ENCODE measurements at places on chromosomes 3 and 15.

DNA sequence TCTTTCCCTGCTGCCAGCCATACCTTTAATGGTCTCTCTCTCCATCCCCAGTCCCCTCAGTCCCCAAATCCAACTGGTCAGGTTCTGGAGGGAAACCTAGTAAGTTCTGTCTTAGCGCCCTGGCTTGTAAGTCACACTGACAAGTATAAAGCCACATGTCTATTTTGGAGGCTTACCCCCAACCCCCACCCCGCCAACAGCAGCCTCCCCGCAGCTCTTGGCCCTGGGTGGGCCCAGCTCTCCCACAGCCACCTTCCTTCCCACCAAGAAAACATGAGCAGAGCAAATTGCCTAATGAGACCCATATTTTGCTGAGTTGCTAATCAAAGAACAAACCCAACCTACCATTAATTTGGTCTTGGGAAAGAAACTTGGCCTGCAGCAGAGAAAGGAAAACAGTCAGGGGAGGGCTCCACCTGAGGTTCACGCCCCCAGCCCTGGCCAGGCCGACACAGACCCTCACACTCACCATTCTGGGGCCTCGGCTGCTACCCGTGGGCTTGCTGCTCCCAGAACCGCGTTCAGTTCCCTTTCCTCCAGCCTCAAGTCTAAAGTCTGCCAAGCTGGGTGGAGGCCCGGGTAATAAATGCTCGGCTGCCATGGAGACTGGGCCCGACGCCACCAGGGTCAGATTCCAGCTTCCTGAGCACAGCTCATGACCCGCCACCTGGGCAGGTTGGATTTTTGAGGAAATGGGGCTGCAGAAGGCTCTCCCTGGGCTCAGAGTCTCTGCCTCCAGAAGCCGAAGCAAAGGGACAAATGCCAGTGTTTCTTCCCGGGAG is at the start of gene CALML4:
Gene CALML4 (minus strand): TSS at position 557 of the 782 bp plus-strand sequence. CDS start 85 bp downstream, at position 472.
- DNase-seq: no peak

GRCh38 chr3:28334552-28334951 is 14.0 kb upstream of the ZCWPW2 start:
- DNase-seq: no peak

- DNase-seq: no peak
These were observed 108.8 kb downstream of the FAIM start for GRCh38 chr3:138717348-138717747.

GRCh38 chr3:134928819-134929218 is 133.8 kb downstream of the EPHB1 start:
- DNase-seq: no peak

DNA sequence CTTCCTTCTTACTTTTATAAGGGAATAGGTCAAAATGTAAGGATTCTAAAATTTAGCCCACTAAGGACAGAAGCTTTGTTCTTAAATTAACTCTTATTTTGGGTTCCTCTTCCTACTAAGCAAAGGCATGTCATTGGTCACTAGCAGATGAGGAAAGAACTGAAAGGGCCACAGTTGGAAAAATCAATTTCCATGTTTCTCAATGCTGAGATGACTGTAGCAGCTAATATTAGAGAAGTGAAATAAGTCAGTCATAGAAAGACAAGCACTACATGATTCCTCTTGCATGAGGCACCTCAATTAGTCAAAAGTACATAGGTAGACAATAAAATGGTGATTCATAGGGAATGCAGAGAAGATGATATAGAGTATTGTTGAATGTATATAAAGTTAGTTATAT is 353.7 kb downstream of the RSL24D1 start:
- DNase-seq: no peak

DNA sequence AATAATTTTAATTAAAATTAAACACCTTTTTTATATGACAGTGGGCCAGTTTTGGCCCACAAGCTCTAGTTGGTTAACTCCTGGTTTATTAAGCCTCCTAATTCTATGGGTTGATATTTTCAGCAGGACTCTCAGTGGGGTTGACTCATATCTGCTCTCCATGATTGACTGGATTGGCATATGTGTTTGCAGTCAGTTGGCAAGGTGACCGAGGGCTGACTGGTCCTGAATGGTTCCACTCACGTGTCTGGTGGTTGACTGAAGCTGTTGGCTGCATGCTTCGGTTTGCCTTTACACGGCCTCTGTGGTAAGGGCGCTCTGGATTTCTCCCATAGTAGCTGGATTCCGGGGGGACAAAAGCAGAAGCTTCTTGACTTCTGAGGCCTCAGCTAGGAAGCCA is 65.3 kb upstream of the ZNF280D start:
- DNase-seq: no peak

DNA sequence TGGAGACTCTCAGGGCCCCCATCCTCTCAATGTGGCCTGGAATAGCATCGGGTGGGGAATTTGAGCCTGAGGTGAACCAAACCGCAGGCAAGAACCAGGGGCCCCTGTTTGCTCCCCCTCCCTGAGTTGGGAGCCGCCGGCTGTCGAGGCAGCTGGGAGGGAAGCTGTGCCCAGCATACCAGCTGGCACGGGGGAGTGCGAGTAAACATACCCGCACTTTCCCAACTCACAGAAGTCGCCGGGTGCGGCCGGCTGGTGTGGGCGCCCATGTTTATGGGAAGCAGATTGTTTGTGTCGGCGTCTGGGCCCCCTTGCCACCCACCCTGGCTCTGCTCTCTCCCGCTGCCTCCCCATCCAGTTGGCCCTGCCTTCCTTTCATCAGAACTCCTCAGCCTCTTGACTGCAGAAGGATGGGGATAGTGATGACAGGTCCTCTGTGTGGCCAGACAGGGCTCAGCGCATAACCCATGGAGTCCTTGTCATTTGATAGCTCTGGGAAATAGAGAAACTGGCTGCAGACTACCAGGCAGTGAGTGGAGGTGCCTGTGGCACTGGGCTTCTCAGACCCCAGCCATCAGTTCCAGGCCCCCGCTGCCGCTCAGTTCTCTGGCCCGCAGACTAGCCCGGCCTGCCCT is 60.4 kb downstream of the CACNA2D2 start:
- no peak for DNase-seq

GRCh38 chr15:40906991-40907802 is 12.9 kb downstream of the VPS18 start:
- no peak for DNase-seq

DNA sequence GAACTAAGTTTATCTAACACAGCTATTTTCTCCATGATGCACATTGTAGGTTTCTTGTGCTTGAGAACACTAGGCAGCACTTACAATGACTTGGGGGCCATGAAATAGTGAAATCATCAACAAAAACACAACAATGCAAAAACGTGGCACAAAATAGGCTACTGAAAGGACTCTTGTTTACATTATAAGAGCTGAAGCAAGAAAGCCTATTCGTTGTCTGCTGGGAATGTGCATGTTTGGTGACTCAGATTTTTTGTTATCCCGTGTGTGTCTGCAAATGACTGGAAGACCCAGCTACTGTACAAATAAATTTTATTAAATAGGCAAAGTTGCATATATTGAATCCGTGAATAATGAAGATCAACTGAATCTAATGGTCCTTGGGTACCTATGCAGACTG is 85.0 kb downstream of the TCF12 start:
- DNase-seq: no peak

DNA sequence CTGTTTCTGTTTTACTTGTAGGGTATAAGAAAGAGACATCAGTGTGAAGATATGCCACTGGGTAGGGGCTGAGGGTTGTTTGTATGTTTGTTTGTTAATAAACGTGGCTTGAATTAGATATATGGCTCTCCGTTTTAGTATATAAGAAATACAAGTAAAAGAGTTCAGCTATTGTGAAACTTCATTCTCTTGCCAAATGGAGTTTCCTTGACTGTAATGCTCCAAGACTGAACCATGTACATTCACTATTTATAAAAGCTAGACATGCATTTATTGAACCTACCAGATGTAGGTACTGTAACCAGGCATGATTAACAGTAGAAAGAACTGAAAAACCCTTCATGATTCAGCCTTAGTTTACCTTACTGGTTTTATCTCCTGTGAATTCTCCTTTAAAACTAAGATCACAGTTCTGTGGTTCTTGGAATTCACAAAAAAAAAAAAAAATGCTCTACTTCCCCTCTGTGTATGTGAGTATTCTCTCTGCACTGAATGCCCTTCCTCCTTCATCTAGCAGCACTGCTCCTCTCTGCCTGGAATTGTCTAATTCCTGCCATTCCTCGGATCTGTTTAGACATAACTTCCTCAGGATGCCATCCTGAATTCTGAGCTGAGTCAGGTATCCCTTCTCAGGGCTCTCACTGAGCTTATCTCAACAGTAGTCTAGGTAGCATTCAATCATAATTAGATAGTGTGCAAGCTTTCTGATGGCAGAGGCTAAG is 504.4 kb downstream of the FHIT start:
- DNase-seq: no peak

DNA sequence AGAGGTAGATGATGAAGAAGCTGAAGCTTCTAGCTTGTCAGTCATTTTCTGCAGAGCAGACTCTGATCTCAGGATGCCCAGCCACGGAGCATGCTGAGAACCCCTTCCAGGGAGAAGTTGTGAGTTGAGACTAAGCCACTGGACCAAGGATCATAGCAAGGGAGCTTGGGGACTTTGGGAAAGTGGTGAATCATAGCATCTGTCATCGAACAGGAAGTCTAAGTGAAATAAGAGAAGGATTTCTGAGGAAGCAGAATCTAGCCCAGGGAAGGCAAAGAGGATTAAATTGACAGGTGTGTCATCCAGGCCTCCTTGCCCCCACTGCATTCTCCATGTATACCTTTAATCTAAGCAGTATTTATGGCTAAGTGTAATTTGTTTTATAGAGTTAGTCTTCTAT is 71.8 kb upstream of the TMEM108 start:
- no peak for DNase-seq

DNA sequence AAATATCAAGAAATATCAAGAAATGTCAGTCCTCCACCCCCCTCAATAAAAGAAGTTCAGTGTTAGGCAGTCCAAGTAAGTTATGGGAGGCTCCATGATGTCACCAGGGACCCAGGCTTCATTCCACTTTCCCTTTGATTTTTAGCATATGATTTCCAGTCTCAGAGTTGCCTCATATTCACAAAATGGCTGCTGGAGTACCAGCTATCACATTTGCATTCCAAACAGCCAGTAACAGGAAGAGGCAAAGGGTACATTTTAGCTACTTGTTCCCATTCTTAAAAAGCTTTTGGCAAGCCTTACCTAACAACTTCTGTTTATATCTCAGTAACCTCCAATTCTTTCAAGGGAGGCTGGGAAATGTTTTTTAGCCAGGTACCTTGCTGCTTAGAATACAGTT is 13.4 kb upstream of the KLF13 start:
- no peak for DNase-seq
